ENCODE measurements at places on chromosomes 3 and 15.

DNA sequence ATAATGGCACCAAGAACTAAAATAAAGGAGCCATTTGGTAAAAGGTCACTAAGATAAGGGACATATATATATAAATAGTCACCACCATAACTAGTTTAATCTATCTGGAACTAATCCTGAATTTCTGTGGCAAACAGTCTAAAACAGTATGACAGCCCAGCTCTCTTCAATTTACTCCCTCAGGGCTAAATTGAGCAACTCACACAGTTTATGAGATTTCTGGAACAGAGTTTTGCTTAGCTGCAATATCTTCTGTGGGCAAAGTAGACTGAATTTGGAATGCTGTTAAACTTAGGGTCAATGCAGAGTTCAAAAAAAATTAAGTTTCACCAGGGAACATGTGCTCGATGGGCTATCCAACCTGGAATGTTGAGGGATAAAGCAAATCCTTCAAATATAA, 70.1 kb upstream of the VEPH1 start:
- DNase-seq, result no peak

GRCh38 chr15:73683777-73684580, at the start of gene CD276:
TSS of gene CD276 (plus strand) at chr15:73684383. CDS start at chr15:73699640, 15,257 bp downstream.
- DNase-seq, result no peak

- no peak for DNase-seq
Observed at GRCh38 chr3:72271216-72271615, 486.3 kb upstream of the PROK2 start.

- no peak for DNase-seq
Observed at GRCh38 chr3:10025205-10026083, 793 bp upstream of the FANCD2 start.

DNA sequence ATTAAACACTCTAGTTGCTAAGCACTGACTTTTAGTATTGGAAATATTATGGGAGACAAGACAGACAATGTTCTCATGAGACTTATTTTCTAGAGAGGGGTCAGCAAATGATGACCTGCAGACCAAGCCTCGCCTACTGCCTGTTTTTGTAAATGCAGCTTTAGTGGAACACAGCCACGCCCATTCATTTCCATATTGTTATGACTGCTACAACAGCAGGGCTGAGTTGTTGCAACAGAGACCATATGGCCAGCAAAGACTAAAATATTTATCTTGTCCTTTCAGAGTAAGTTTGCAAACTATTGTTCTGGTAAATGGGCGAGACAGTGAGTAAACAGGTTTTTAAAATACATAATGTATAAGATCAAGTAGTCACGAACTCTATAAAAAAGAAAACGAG, 570.2 kb downstream of the NTRK3 start:
- no peak for DNase-seq

DNA sequence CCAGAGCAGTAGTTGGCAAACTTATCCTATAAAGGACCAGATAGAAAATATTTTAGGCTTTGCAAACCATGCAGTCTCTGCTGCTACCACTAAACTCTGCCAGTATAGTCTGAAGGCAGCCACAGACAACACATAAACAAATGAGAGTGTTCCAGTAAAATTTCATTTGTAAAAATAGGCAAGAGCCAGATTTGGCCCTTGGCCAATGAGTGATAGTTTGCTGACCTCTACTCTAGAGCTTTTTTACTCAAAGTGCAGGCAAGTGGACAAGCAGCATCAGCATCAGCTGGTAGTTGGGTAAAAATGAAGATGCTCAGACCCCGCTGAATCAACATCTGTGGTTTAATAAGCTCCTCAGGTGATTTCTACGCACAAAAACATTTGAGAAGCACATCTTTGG, 269.8 kb downstream of the NTRK3 start:
- DNase-seq, result no peak

DNA sequence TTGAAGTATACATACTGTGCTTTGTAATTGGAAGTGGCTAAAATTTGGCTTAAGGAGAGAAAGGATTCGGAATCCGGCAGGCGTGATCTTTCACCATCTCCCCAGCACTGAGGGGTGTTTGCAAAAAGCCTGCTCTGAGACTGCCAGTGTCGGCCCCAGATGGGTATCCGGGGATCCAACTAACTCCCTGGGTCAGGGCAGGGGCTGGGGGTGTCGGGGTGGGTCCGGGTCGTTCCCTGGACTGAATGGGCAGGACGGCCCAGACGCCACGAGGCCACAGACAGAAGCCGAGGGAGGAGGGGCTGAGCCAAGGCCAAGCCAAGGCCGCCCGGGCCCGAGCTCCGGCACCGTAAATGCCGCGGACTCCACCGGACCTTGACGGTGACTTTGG, 349 bp downstream of the PPIB start:
- no peak for DNase-seq

GRCh38 chr15:46166750-46167149, 531.9 kb downstream of the SQOR start:
- no peak for DNase-seq

GRCh38 chr3:24616110-24616829, 121.6 kb upstream of the THRB start:
- no peak for DNase-seq

GRCh38 chr3:186217820-186218164, 108.9 kb upstream of the ETV5 start:
- no peak for DNase-seq

- DNase-seq, result no peak
Observed at GRCh38 chr15:96959501-96959900, 629.0 kb downstream of the NR2F2 start.

DNA sequence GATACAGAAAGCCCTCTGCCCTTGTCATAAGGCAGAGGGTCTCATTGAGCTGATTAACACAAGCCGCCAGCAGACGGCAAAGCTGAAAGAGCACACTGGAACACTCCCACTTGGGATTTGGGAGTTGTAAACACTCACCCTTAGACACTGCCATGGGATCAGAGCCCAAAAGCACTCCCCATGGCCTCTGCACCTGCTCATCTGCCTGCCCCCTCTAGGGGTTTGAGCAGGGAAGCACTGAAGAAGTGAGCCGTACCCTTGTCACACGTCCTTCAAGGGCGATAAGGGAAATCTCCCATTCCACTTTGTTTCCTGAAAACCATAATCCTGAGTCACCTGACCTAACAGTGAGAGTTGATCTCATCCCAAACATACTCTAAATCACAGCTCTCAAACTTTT, 14.7 kb downstream of the FSIP1 start:
- no peak for DNase-seq

GRCh38 chr15:57563416-57563815, 28.3 kb upstream of the MYZAP start:
- DNase-seq, result peak; percentile 32

DNA sequence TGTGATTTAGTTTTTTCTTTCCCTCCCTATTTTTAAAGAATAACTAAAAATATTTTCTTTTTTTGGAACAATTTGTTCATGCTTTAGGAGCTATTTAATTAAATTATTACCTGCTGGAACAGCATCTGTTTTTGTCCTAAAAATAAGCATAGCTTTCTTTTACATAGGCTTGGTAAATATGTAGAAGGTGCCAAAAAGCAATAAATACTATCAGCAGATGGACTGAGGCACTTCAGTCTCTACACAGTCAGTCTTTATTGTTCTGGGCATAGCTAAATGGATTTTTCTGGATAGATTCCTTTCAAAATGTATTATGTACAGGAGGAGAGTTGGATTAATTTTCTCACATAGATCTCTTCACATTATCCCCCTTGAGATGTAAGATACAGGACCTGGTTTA, 223.5 kb downstream of the NAALADL2 start:
- DNase-seq, result no peak
